Putamen (tissue), 1 donor: ENCODE measurements at places on chromosomes 2 and 18.

GRCh38 chr2:227368574-227368973, 10.5 kb downstream of the TM4SF20 start:
- DNase-seq: no peak

- DNase-seq: no peak
Observed at GRCh38 chr2:102895376-102895775, 133.5 kb downstream of the TMEM182 start.

- no peak for DNase-seq
Observed at GRCh38 chr18:10304853-10305252, 149.6 kb upstream of the APCDD1 start.

DNA sequence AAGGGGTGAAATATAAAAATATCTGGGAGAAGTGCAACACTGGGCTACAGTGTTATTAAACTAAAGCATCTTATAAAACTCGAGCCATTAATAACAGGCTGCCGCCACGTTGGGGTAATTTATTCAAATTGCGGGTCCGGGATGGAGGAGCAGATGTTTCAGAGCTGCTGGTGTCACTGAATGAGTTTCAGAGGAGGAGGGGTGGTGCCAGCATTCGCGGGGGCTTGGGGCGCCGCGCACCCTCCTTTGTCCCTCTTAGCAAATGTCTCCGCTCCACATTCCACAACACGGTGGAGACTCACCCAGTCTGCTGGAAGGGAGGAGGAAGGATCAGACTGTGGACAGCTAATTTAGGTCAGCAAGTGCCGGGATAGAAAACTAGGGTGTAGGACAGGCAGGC, 260.5 kb downstream of the CELF4 start:
- no peak for DNase-seq

DNA sequence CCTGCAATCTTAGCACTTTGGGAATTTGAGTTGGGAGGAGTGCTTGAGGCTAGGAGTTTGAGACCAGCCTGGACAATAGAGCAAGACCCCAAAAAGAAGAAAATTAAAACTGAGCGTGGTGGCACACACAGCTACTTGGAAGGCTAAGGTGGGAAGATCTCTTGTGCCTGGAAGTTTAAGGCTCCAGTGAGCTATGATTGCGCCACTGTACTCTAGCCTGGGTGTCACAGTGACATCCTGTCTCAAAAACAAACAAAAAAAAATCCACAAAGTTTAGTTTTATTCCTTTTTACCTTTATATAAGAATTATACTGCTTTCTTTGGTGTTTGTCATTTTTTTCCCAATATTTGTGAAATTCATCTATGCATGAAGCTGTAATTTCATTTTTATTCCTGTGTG, 20.3 kb downstream of the SLC39A10 start:
- no peak for DNase-seq
